ENCODE measurements at places on chromosomes 4 and X.

DNA sequence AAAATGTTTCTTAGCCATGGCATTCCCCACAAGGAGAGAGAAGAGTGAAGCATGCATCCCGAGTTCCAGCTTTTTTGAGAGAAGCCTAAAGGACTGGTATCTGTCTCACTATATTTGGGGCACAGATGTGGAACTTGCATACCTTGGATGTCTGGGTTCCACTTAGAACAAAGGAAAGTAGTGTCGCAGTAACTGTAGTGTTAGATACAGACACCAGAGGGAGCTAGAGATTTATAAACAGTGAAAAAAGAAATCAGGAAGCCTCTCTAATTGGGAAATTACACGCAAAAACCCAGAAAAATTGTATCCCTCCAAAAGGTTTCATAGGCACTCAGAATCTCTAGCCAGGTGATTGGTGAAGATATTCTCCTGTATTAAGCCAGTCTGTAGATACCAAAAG is 34.4 kb downstream of the AGTR2 start:
- DNase-seq = no peak

- DNase-seq = no peak
Measured at GRCh38 chr4:25022766-25023165, 8.0 kb downstream of the LGI2 start.

DNA sequence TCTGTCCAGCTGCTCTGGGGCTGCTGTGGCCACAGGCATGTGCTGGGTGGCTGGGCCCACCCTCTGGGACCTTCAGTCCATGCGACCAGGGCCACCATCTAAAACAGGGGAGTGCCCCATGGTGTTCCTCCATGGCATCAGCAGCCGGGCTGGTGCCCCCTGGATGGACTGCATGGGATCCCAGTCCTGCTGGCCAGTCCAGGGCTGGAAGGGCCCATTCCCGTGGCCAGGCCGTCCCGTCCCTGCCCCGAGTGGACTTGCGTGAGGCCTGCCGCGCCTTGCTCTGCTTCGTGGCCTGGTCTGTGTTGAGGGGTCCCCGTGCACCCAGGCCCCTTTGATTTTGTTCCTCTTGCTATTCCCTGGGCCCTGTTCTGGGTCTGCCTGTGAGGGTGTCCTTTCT is 36.4 kb downstream of the SORCS2 start:
- no peak for DNase-seq

DNA sequence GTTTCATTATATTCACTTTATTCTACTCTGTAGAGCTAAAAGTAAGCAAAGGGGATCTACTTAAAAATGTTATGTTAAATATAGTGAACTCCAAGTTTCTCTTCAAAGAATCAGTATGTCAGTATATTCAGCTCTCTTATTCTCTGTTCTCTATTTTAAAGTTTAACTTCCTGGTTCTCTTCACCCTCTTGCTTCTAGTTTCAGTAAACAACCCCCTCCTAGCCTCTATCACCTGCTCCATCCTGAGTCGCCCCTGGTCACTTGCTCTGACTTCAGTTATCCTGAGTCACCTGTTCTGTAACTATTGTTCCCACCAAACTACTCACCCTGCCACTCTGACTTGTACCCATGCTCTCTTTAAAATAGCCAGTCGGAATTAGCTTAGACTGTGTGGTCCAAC is 180.9 kb upstream of the AADAT start:
- DNase-seq = no peak

All from right forelimb (tissue), 1 donor.